ENCODE measurements at places on chromosomes 5 and 9.

GRCh38 chr5:127421471-127421870 lies 96.0 kb upstream of the PRRC1 start:
- no peak for DNase-seq

- DNase-seq, result no peak
Measured at GRCh38 chr5:88548136-88548805, 279.6 kb upstream of the TMEM161B start.

DNA sequence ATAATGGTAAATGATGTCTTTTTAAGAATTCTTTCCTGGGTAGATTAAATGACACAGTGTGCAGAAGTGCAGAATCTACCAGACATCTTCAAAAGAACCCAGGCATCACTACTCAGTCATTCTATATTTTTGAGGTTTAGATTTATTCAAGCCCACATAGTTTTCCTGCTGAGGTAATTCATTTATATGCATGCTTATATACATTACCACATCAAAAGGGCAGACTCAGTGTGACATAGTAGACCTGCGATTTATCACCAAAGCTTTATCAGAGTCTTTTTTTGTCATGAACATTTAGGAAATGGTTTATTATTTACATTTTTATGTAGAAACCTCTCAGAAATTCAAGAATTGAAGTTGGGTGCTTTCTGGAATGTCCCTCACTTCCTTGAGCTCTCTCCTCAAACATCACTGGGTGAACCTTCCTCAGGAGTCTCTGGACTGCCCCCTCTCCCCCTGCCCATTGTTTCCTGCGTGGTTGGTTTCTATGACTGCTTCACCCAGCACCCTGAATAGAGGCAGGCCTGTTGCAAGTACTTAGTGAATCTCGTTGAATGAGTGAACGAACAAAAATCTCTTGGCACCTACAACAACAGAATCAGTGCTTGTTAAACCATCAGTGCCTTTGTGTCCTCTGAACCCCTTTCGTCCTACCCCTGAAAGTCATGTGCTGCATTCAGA lies 42.5 kb downstream of the ADAMTS16 start:
- no peak for DNase-seq

GRCh38 chr5:69019668-69020375 lies 74.0 kb upstream of the SLC30A5 start:
- no peak for DNase-seq

GRCh38 chr5:37436146-37436934 lies 57.2 kb downstream of the WDR70 start:
- DNase-seq, result no peak

GRCh38 chr5:23613566-23613965 lies 106.2 kb downstream of the PRDM9 start:
- DNase-seq, result no peak

GRCh38 chr9:75169623-75170022 lies 81.3 kb downstream of the OSTF1 start:
- no peak for DNase-seq

- peak; percentile 83 for DNase-seq
Measured at GRCh38 chr5:108642170-108642906, 105.4 kb upstream of the FER start.

DNA sequence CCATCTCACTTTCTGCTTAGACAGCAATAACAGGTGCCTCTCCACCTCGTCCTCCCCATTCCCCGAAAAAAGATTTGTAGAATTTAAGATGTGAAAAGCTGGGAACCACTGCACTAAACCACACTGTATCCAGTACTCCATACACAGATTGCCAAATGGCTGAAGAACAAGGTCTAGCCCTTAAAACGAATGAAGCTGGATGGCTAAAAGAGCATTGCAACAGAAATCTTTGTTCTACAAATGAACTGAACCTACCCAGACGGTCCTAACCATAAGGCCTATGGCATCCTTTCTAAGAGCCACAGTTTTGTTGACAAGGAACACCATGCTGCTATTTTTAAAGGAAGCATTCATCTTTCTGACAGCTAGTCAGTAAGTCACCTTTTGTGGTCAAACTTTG lies 152.3 kb downstream of the TTC39B start:
- DNase-seq, result no peak

DNA sequence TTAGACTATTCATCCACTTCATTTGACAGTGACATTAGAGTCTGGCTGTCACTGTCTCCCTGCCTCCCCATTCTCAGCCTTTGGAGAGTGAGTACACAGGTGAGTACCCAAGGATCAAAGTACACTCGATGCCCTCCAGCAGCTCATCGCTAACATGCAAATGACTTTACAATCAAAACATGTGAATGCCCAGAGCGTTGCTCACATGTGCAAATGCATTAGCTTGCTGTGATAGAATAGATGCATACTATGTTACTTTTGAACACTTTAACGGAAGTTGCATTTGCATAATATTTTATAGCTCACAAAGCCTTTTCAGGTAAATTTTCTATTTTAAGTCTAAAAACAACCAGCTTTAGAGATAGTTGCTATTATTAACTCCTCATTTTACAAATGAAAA lies 107.6 kb downstream of the SYK start:
- DNase-seq, result no peak

DNA sequence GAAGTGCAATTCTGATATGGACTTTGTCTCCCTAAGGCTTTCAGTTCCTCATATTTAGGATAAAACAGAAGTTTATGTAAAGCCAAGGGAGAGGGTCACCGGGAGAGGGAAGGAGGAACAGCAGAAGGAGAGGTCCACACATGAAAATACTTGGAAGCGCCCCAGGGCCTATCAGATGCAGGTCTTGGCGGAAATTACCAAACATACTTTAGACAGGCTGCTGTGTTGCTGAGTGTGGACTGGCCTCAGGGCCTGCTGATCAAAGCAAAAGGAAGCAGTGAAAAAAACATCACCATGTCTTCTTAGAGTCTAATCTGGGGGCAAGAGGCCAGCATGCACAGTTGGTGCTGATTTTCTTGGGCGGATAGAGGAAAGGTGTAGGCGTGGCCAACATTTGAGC lies 14.1 kb upstream of the NTRK2 start:
- no peak for DNase-seq
